ENCODE measurements at places on chromosomes 3 and 15.

- DNase-seq, result no peak
Observed at GRCh38 chr15:78272316-78272715, 8.0 kb downstream of the DNAJA4 start.

DNA sequence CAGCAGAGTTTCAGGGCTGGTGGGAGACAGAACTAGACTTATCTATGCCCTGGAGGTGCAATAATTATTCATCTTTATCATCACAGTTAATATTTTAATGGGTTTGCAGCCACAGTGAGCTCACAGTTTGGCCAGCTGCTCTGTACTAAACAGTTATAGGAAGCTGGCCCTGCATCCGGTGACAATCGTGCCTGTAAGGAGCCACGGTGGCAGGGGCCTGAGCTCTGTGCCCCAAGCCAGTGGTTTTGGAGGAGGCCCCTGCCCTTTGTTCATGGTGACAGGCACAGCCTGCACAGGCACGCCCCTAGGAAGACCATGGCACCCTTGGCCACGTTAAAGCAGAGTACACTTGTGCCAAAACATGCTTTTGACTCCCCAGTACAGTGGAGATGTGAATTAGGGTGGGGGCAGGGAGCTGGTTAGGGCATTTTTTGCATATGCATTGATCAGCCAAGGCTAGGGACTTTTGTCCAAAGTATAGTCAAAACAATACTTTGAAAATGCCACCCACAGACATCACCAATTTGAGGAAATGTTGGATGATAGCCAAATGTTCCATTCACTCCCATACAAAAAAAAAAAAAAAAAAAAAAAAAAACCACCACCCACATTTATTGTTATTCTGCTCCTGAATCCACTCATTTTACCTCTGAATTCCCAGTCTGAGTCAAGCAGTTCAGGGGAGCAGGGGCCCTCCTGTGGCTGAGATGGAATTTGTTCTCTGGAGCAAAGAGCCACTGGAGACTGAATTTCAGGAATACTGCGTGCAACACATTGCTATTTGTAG is 3.4 kb upstream of the RFTN1 start:
- no peak for DNase-seq

DNA sequence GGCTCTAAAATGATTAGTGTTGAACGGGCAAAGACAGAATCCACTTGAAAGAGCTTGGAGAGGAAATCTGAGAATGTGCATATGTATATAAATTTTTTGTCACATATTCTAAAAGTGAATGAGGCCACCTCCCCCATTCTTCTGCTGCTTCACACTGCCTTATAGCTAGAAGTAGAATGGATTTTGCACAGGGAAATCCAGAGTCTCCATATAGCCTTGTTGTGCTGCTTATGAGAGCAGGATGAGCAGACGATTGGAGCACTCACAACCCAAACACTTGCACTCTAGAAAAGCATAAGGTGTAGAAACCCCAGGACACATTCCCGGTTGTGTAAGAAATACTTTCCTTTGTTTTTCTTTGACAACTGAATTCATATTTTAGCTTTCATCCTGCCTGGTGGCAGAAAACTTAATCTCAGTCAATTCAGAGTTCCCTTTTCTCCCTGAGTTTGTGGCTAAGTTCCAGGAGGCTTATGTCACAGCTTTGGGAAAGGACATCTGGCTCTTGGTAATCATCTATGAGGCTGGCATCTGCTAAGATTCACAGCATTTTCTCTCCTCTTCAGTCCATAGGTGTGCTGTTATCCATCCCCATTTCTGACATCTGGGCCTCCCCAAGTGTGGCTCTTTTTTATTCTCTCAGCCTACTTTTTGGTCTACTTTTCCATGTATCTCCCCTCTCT is 188.4 kb upstream of the PFN2 start:
- DNase-seq, result no peak

GRCh38 chr3:126465928-126466544 is 9.7 kb downstream of the ZXDC start:
- no peak for DNase-seq

DNA sequence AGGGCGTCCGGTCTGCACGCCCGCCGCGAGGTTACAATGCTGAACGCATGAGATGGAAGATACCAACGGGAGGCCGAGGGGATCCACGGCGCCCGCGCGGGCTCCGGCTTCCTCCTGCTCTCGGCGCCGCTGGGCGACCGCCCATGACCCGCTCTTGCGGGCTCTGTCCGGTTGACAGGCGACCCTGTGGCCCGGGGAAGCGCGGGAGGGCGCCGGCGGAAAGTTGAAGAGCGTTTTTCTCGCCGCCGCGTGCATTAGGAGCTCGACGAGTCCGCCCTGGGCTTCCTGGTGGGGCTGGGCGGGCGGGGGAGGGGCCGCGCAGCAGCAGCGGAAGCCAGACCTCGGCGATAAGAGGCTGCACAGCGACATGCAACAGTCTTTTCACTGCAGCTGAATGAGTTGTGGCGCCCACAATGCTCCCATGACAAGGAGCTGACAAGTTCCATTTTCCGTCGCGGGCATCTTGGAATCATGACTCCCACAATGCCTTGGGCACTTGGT is at the start of gene MBNL1:
MBNL1 (plus strand) TSS at position 375 of the 501 bp plus-strand sequence. CDS start 31,265 bp downstream, outside the sequence.
- DNase-seq, result peak; percentile 71

- DNase-seq, result no peak
Observed at GRCh38 chr3:108940166-108940565, 13.5 kb downstream of the GUCA1C start.

DNA sequence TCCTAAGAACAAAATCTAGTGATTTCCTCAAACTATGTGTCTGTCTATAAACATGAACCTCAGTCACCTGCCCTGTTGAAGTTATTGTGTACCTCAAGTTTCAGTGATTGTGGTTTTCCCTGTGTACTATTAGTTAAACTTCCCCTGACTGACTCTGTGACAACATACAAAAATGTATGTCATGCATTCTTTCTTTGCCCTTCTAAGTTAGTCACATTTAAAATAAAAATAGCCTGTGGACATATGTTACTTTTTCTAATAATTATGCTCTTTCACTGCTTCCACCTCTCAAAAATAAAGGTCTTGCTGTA is 29.8 kb downstream of the EPHA6 start:
- DNase-seq, result no peak

- DNase-seq, result no peak
Observed at GRCh38 chr15:98547741-98548138, 100.6 kb upstream of the IGF1R start.

GRCh38 chr3:159788291-159788690 is 200.3 kb upstream of the IL12A start:
- DNase-seq, result no peak

GRCh38 chr3:79726786-79727185 is 41.0 kb downstream of the ROBO1 start:
- no peak for DNase-seq

DNA sequence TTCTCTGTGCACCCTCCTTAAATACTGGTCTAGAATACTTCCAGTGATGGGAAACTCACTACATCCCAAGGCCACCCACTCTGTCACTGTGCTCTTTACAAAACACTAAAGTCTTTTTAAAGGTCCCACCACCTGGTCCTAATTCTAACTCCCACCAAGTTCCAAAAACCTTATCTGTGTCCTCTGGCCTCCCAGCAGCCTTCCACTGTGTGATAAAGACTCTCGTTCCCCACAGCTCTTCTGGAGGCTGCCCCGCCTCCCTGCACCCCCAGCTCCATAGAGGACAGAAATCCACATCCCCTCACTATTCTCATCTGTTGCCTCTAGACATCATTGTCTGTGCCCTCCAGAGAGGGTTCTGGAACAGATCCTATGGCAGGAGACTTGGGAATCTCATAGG is 276.4 kb downstream of the FAM43A start:
- DNase-seq, result no peak

DNA sequence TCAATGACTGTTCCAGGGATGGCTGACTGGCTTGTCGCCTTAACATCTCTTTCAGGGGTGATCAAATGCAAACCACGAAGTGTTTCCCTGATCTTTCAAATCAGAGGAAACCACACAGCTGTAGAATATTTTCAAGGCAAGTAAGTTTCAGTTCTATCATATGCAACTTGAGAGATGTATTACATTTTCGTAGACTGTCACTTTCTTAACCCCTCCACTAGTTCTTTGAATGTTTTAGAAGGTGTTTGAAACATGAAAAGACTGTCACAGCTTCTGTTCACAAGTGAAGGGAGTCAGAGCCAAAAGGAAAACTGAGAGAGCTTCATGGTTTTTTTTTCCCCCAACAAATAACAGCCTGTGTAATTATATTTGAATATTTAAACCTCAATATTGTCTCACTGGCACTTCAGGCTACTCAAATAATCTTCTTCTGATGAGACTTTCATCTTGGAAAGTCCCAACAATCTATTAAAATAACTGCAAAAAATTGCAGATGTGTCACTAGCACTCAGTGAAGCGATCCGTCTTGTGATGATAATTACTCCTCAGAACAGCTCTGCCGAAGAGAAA is 25.9 kb upstream of the CAPN7 start:
- DNase-seq, result no peak

GRCh38 chr15:78316283-78317083 is 17.1 kb upstream of the SKIC8 start:
- DNase-seq, result no peak

GRCh38 chr3:136753326-136753939 is 1.3 kb upstream of the STAG1 start:
- no peak for DNase-seq

- no peak for DNase-seq
Observed at GRCh38 chr15:48645558-48646330, at the start of gene FBN1. TSS of gene FBN1 (minus strand) at chr15:48645709. CDS start at chr15:48644769, 940 bp downstream.

- DNase-seq, result no peak
Observed at GRCh38 chr3:113097960-113098447, 107.2 kb downstream of the GTPBP8 start.

- DNase-seq, result no peak
Observed at GRCh38 chr3:128289534-128289933, 136.3 kb downstream of the EEFSEC start.

DNA sequence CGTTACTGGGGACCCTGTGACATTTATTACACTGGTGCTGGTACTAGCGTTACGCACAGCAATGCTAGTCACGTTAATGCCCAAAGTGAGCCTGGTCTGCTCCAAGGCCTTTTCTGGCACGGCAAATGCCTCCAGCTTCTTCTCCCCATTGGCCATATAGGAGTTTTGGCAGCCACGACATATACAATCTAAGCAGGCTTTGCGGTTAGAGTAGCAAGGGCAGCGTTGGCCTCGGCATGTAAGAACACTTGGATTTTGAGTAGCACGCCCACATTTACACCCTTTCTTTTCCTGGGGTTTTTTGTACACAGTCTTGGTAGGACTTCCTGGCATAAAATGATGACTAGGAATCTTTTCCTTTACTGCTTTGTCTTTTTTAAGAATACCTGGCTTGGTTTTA is 44.9 kb downstream of the MSL2 start:
- DNase-seq, result no peak

DNA sequence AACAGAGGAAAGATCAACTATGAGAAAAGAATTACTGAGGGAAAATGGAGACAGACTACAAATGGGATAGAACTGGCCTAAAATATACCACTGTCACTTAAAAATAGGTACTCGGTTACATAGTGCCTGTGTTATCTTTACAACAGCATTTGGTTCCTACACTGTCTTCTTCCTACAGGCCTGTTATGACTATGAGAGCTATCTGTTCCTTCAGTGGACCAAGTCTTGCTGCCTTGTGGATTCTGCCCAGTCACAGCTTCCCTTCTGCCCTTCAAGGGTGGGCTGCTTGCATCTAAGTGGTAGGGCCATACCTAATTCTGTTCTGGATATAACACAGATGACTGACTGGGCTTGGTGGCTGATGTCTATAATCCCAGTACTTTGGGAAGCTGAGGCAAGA is 13.8 kb upstream of the ARHGEF3 start:
- no peak for DNase-seq

DNA sequence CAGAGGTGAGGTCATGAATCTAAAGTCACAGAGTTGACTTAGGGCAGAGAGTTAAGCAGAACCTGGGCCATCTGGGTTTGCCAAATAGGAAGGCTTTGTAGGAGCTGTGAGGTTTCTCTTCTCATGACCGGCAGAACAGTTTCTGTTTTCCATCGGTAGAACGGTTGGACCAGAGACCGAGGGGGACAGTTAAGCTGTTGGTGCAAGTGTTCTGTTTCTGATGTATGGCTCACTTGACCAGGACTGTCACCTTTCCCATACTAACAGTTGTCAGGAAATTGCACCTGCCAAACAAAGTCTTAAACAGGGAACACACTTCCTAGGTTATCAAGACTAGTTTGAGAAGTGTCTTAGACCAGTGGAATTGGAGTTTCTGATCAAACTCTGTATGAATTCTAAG is 158.3 kb downstream of the PDCD6IP start:
- no peak for DNase-seq

- no peak for DNase-seq
Observed at GRCh38 chr3:64329037-64329436, 103.8 kb upstream of the PRICKLE2 start.

GRCh38 chr3:197811343-197811742 is 20.3 kb downstream of the LRCH3 start:
- DNase-seq, result no peak

DNA sequence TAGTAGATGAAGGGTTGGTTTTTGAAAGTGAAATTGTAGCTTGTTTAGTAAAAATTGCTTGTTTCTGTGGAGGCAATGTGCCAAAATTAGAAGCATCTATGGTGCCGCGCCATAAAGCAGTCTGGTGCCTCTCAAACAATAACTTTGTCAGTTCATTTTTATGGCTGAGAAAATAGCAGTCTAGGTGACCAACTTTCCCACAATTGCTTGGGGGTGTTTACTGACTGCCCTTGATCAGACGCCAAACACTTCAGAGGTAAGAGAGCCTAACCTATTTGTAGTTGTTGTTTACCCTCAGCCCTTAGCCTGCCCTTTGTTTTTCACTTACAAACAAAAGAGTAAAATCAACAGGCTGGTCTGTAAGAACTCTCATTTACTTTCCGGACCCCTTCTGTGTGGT is 174.5 kb downstream of the FNDC3B start:
- DNase-seq, result no peak

- no peak for DNase-seq
Observed at GRCh38 chr15:81275711-81276392, 48.1 kb downstream of the STARD5 start.

DNA sequence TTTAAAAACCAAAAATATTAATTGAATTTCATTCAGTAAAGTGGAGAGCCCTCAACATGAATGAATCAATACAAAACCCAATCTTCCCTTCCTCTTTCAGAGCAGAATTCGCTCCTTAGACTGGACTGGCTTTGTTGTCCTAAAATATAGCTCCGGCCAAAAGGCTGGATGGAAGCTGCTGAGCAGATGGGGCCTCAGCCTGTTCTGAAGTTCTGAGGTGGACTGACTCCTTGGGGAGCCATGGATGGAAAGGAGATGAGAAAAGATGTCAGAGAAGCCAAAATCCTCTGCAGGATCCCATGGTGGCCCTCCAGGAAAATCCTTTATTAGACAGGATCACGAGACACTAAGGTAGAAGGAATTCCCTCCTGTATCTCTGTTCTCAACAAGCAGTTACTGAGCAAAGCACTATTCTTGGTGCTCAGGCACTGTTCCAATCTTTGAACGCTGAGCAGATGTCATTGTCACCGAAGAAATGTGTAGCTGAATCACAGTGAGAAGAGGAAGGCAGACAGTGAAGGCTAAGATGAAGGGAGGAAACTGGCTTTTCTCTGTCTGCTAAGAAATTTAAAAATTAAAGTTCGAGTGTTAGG is 122.0 kb downstream of the SEMA6D start:
- no peak for DNase-seq

- no peak for DNase-seq
Observed at GRCh38 chr15:66928101-66928500, 137.3 kb upstream of the SMAD3 start.
